ENCODE measurements at places on chromosomes 2 and 18. TPM values are rescaled to one million over a fixed set of nuclear protein-coding genes. Genes with fewer than 3 reads are reported as not detected.

Gene GKN1
- total RNA-seq, result not detected

Gene FOSL2
- total RNA-seq, result 94.2 TPM

Gene NDC80
- total RNA-seq, result 0.77 TPM

Gene ATP8B1
- 103 TPM for total RNA-seq

Gene KLHL14
- total RNA-seq, result 3.0 TPM

Gene ANKZF1
- 64.4 TPM for total RNA-seq

Gene FBXO36
- 8.4 TPM for total RNA-seq

Gene CRACDL
- 4.1 TPM for total RNA-seq

Gene TBC1D8
- total RNA-seq, result 149 TPM

Gene SEPTIN10
- total RNA-seq, result 66.3 TPM

Gene RAB6C
- 0.87 TPM for total RNA-seq

Gene G6PC2
- total RNA-seq, result not detected

Gene DSG2
- total RNA-seq, result 63.2 TPM

Gene B3GNT7
- 7.4 TPM for total RNA-seq

Gene XRCC5
- total RNA-seq, result 116 TPM

Gene PPP1R1C
- total RNA-seq, result 5.9 TPM

Gene CRYBA2
- 3.0 TPM for total RNA-seq

Gene ENOSF1
- 114 TPM for total RNA-seq

Gene MYO7B
- not detected for total RNA-seq

Gene ACTG2
- total RNA-seq, result 1,176 TPM

Gene WNT6
- total RNA-seq, result 8.0 TPM

All from prostate gland (tissue), 2 donors.